ENCODE measurements at places on chromosomes 12 and 14.

- DNase-seq, result no peak
Measured at GRCh38 chr12:84804691-84805473, 107.7 kb downstream of the SLC6A15 start.

GRCh38 chr14:102579696-102580549 lies 12.5 kb upstream of the RCOR1 start:
- no peak for DNase-seq

- DNase-seq, result no peak
Measured at GRCh38 chr14:70359076-70359424, 433 bp downstream of the COX16 start.

DNA sequence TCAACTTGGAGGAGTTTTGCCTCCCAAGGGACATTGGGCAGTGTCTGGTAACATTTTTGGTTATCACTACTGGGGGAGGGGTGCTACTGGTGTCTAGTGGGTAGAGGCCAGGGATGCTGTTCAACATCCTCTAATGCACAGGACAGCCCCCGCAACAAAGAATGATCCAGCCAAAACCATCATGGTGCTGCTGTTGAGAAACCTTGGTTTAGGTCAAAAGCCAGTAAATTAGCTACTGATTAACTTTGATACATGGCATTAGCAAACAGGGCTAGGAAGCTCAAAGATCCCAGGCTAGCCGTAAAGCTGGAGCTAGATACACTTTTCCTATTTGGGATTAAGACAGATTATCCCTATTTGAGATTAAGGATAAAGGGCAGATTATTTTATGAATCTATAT lies 8.8 kb downstream of the ALKBH2 start:
- no peak for DNase-seq

DNA sequence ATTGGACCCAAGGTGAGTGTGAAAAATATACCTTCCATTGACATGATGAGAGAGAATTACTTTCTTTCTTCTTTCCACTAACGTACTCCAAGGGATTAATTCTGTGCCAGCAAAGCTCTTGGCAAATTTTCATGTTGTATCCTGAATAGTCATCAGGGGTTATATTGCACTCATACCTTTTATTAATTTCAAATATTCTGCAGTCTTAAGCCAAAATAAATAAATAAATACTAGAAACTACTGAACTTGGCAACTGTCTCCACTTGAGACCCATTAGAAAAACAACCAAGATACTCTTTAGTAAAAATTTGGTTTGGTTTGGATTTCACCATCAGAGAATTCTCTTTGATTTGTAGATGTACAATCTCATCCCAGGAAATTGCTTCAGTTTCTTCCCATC lies 22.1 kb upstream of the CLEC14A start:
- no peak for DNase-seq

DNA sequence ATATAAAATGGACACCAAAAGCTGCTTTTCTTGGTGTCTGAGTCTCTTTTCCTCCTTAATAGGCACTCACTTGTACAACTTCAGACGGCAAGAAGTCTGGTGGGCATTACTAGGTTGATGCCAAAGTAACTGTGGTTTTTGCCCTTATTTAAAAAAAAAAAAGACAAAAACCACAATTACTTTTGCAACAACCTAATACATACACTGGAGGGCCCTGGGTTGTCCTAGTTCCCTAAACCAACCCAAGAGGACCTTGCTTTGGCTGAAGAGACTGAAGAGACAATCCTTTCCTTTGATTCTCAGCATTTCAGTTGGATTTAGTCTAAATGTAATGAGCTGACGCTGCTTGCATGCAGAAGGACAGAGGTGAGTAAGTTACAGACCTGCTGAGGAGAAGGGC lies 16.2 kb upstream of the PLEKHG3 start:
- DNase-seq, result no peak

DNA sequence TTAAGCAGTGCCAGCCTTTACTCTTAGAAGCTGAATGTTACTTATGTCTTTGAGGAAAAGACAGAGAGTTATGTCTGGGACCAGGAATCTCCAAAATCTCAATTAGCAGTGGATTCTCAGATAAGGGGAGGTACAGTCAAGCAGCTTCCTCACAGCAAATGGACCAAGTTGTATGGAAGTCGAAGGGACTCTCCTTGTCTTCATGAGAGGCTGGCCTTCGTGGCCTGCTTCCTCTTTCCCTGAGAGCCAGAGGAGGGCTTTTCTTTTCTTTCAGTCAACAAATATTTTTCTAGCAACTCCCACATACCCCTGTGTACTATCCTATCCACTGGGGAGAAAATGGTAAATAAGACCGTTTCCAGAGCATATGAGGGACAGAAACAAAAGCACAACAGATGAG lies 6.6 kb upstream of the WNT5B start:
- DNase-seq, result no peak

- no peak for DNase-seq
Measured at GRCh38 chr12:108561852-108562347, 496 bp upstream of the ISCU start.

DNA sequence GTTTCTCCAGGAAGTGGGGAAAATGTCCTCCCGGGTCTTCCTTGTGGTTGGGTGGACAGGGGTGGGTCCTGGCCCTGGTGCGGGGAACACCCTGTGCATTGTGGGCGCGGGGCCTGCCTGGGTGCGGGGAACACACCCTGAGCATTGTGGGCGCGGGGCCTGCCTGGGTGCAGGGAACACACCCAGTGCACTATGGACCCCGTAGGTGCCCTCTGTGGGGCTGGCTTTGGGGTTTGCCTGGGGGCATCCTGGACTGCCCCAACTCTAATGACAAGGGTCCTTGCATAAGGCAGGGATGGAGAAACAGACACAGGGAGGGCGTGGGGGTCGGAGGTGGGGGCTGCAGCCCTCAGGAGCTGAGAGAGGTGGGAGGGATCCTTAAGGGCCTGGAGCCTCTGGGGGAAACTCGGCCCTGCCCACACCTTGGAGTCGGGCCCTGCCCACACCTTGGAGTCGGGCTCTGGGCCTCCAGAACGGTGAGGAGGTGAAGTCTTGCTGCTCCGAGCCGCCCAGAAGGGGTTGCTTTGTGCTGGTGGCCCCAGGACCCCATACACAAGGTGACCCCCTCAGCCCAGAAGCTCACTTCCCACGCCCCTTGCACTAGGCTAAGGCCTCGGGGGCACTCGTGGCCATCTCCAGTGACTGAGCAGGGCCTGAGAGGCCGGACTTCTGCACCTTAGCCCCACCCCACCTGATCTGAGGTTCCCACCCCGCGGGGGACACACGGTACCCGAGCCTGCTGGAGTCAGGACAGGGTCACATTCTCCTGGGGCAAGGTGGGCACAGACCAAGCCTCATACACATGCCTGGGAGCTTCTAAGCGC lies 69.3 kb downstream of the GALNT9 start:
- DNase-seq, result no peak
